Stimulated activated CD4-positive, alpha-beta T cell treated with anti-CD3 and anti-CD28 coated beads, Interleukin-4, amount 100 ng/mL, for 48 hours (primary cell): ENCODE measurements at places on chromosomes 4 and X.

DNA sequence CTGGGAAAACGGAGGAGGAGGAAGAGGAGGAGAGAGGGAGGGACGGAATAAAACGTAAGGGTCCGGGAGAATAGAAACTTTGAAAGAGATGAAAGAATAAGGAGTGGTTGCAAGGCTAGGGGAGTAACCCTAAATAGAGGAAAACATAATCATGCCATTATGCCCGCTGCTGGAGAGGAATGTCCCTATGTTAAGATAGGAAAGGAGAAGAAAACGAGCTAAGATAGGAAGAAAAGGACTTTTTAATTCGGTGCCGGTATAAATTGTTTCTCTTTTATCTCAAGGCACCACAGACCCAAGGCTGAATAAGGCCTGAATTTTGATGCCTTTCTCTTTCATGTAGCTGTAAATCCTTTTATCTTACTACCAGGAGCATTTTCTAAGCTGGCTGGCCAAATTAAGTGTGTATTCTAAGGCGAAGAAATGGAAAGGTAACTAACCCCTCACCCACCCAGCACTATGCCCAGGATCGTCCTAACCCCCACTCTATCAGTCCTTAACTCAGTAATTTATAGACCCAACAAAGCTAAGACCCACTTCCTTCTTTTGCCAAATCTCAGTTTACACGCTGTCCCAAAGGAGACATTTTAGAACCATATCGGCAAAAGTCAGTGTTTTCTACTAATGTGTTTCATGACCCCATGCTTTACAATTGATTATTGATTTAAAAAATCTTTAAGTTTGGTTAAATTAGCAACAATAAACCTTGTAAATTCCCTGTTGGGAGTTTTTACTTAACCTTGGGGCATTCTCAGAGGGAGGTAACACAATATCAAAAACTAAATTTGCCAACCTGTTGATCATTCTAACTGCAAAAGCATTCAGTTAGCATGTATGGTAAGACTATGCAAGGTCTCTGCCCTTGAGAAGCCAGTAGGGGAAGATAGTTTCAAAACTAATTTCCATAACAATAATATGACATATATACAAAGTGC lies 1.1 kb upstream of the CUL4B start:
- DNase-seq = no peak

DNA sequence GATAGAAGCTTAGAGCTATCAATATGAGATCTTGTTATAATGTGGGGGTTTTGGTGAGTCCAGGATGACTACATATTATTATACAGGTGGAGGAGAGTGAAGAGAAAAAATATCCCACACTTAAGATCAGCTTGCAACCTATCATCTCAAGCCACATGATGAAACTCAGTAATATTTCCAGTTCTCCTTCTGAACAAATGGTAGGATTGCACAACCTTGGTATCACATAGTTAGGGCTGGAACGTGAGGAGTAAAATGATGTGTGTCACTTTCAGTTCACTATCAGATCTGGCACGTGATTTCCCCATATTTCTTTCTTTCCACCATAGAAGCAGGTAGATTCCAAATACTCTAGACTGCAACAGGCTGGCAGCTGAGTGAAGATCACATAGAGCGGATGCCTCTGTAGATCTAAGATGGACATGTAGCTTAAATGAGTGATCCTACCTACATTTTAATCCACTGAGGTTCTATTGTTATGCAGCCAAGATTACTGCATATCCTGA lies 150.6 kb upstream of the ANKRD50 start:
- no peak for DNase-seq

- no peak for DNase-seq
Observed at GRCh38 chr4:70515367-70516250, 2.8 kb upstream of the AMTN start.

GRCh38 chr4:126215759-126216158 lies 901.0 kb downstream of the FAT4 start:
- DNase-seq = no peak

- no peak for DNase-seq
Observed at GRCh38 chrX:133495464-133496391, 80.4 kb upstream of the GPC4 start.

DNA sequence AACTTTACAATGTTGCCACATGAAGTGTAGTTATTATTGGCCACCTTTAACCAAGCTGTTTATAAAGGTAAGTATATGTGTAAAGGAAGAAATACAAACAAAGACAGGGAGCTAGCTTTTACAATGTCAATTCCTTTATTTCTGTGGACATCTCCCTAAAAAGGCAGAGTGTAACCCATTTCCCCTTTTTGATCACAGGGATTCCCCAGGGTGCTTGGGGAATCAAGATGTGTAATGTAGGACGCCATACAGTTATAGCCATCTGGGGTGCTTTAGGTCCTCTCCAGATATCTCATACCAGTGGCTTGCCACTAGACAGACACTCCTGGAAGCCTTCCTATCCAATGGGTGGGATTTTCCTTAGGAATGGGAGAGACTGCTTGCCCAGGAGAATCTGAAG lies 4.2 kb upstream of the CUL4B start:
- DNase-seq = no peak

DNA sequence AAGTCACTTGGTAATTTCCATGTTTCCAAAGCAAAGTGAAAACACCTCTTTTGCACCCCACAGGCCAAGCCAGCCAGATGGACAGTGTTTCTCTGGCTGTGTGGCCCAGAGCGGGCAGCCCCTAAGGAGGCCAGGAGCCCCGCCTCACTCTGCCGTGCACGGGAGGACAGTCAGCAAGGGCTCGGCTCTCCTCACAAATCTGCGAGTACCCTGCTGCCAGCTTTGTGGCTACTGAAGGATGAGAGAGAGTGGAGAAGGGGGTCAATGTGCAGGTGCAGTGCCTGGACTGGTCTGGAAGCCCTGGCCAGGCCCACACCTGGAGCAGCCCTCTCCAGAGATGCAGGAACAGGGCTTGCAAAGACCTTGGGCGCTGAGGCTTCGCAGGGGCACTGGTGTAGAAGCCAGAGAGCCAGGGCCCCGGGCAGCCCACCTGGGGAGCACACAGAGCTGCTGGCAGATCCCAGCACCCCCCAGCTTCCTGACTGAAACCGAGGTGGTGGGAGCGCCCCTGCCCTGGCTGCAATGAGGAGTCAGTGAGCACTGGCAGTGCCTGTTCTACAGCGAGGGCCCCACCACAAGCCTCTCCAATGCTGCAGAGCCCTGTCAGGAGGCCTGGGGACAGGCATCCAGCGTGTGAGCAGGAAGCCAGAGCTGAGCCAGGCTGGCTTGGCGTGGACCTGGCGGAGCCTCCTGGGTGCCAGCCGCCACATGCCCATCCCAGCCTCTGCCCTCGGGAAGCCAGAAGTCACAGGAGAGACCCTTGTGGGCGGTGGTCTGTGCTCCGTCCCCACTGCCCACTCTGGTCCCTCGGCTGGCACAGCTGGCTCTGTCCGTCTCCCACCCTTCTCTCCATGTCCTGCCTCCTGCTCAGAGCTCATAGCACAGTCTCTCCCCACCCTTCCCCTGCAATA lies 3.9 kb downstream of the SPON2 start:
- DNase-seq = no peak

- no peak for DNase-seq
Observed at GRCh38 chr4:106062452-106062875, 167.2 kb downstream of the NPNT start.

GRCh38 chr4:167955006-167955405 lies 137.3 kb upstream of the ANXA10 start:
- no peak for DNase-seq

- no peak for DNase-seq
Observed at GRCh38 chr4:38386005-38386551, 277.9 kb upstream of the KLF3 start.

DNA sequence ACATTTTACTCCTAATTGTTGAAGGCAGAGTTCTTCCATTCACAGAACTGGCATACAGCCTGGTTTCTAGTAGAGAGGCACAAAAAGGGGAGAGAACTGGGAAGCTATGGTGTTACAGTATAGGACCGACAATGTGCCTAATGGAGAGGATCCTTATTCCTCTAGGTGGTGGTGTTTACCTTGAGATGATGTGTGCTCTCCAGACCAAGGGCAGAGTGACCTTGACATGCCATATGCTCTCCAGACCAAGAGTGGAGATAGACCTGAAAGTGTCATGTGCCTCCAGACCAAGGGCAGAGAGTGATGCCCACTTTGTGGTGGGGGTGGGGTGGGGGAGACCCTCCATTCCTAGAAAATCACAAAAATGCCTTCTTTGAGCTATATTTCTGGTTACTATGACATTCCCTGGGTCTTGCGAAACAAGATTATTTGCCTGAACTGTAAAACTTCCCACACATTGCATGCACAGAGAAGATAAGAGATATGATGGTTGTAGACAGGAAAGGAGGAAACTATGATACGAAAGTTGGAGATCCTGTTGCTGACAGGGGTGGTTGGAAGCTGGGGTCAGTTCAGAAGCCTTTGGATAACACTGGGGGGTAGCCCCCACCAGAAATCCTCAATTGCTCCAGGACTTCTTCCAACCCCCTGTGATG lies 119.7 kb downstream of the TEX13C start:
- no peak for DNase-seq

- no peak for DNase-seq
Observed at GRCh38 chr4:25827897-25828296, 34.9 kb downstream of the SEL1L3 start.

GRCh38 chrX:43822014-43822413 lies 60.2 kb downstream of the MAOB start:
- no peak for DNase-seq

DNA sequence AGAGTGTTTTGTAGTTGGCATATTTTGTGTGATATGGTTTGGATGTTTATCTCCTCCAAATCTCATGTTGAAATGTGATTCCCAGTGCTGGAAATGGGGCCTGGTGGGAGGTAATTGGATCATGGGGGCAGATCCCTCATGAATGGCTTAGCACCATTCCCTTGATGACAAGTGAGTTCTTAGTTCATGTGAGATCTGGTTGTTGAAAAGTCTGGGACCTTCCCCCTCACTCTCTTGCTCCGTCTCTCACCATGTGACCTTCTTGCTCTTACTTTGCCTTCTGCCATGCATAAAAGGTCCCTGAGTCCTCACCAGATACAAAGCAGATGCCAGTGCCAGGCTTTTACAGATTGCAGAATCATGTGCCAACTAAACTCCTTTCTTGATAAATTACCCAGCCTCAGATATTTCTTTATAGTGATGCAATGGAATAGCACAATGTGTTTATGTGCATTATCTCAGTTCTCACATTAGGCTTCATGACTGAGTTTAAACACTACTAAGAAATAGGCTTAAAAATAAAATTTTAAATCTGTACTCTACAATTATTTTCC lies 1348.8 kb downstream of the STIM2 start:
- no peak for DNase-seq

- DNase-seq = no peak
Observed at GRCh38 chr4:170446782-170447181, 357.0 kb upstream of the AADAT start.

GRCh38 chr4:55398966-55399365 lies 3.2 kb downstream of the TMEM165 start:
- DNase-seq = no peak

DNA sequence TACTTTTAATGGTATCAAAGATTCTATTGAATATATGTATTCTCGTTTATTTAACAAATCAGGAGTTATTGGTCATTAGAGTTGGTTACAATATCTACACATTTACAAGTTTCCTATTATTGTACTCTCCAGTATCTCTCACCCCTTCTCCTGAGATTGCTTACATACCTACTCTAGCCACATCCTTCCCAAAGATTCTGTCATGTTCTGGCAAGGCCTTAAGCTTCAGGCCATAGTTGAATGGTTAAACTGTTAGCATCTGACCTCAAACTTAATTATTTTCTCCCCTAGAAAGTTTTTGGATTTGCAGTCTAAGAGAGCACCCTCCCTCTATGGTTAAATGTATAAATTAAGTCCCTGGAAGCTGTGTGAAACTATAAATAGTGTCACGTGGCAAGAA lies 784.2 kb downstream of the GLUD2 start:
- DNase-seq = no peak

- DNase-seq = no peak
Observed at GRCh38 chr4:126678618-126679017, 954.1 kb upstream of the INTU start.

DNA sequence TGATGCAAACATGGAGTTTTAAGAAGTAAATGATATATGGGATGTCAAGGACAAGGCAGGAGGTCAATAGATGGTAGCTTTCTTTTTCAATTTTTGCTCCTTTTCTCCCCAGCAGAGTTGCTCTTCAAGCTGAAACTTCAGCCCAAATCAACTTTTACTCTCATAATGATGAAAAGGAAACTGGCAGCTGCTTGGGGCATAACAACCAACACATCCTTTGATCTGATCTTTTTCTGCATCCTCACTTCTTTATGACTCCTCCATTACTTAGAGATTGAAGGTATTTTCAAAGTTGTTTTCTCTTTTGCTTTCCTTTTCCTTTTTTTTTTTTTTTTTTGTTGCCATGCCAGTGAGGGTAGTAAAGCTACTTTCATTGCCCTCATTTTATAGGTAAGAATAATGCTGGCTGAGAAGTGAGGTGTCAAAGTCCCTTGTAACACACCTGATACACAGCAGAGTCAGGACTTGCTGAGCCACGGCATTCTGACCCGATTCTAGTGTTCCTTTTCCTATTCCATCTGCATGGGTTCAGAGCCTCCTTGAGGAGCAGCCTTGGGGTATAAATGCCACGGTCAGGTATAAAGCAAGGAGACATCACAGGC lies 26.9 kb downstream of the SLC2A9 start:
- DNase-seq = no peak

GRCh38 chr4:3470244-3471097 lies 7.4 kb downstream of the DOK7 start:
- DNase-seq = no peak

- DNase-seq = no peak
Observed at GRCh38 chrX:46125111-46125510, 420.1 kb downstream of the ZNF674 start.

DNA sequence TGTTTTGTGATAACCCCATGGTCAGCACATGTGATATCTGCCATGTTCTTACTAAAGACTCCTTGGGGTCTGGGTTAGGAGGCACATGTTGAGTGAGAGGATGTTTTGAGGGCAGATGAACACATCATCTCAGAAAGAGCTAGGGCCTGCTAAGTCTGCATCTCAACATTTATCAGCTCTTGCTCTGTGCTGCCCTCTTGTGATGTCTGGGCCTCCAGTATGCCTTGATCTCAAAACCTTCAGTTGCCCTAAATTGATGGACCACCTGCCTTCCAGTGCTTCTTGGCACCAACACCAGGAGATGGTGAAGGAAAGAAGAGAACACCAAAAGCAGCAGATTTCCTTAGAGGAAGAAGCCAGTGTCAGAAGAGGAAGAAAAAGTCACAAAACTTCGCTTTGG lies 22.5 kb downstream of the MID1 start:
- DNase-seq = no peak

DNA sequence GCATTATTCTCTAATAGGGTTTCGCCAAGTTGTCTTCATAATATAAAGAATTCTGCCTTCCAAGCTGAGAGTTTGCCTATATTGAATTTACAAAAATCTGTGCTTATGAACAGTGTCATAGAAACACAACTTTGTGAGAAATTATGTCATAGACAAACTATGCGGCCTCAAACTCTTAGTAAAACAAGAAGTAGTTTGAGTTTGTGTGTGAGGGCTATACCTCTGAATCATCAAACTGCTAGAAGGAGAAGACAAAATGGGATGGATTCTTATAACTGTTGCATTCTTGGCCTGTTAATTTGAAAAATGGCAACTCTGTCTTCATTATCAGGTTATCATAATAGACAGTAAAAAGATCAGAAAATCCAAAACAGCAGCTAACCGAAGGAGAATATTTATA lies 46.1 kb upstream of the NAP1L5 start:
- DNase-seq = no peak

- no peak for DNase-seq
Observed at GRCh38 chr4:56902703-56903102, 5.0 kb upstream of the REST start.
